ENCODE measurements at places on chromosomes 13 and 19.

DNA sequence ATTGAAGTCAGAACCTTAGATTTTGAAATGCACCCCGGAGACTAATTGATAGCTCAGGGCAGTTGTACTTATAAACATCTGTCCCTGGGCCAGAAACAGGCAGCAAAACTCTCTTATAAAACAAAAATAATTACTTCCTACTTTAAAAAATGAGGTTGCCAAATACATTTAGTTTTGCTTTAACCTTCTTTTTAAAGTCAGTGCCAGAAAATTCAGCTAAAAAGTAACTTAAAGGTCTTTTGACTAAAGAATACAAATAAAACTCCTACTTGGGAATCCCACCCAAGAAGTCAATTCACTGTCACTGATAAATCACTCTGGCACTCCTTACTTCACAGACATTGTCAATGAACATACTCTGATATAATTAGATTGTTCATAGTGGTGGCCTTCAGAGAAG is 60.7 kb downstream of the DOCK9 start:
- no peak for DNase-seq

GRCh38 chr19:54506079-54506478 is 3.4 kb downstream of the LAIR2 start:
- DNase-seq: no peak

DNA sequence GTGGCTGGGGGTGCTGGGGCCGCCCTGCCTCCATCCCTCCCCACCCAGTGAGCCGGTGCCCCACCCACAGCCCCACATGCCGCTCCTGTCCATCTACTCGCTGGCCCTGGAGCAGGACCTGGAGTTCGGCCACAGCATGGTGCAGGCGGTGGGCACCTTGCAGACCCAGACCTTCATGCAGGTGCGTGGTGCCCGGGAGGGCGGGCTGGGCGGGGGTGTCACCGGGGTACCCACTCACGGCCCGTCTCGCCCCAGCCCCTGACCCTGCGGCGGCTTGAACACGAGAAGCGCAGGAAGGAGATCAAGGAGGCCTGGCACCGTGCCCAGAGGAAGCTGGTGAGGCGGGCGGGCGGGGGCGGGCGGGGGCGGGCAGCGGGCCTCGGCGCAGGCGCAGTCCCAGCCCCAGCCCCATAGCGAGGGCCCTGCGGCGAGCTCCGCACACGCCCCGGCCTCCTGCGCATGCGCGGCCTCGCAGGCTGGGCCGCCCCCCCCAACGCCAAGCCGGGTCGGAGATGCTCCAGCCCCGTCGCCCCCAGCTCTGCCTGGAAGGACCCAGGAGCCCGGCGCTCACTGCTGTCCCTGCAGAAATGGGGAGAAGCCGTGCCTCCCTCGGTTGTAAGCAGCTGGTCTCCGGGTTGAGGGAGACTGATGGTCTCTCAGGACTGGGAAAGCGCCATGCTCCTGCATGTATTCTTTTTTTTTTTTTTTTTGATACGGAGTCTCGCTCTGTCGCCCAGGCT is 7.7 kb downstream of the ARHGAP45 start:
- peak; percentile 97 for DNase-seq

DNA sequence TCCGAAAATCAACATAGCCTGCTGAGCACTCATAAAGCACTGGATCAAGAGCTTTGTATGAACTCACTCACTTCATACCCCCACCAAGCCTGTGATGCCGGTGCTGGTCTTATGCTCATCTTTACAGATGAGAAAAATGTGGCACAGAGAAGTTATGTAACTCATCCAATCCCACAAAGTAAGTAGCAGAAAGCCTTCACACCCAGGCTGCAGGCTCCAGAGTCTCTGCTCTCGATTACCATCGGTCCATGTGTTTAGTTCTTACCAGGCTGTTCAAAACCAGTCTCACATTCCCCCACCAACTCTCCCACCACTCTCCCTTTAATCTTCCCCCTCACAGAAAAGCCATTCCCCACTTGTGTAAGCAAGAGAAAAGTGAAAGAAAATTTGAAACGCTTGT is 276.0 kb downstream of the DNAJC15 start:
- no peak for DNase-seq

GRCh38 chr19:35380450-35381124 is 9.7 kb downstream of the GPR42 start:
- DNase-seq: no peak

DNA sequence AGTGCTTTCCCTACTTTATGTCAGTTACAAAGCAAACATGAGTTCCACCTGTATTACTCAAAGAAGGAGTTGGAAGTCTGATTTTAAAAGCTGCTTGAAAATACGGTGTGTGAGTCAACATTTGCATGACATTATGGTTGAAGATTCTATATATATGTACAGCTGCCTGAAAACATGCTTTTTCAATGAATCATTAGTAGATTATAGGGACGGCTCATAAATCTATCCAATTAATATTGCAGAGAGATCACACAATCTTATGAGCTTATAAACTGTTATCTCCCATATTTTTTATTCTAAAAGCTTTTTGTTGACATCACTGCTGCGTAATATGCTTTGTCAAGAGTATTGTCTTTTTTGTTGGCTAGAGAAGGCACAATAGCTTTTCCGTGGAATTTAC is 873.8 kb downstream of the SLITRK6 start:
- no peak for DNase-seq

DNA sequence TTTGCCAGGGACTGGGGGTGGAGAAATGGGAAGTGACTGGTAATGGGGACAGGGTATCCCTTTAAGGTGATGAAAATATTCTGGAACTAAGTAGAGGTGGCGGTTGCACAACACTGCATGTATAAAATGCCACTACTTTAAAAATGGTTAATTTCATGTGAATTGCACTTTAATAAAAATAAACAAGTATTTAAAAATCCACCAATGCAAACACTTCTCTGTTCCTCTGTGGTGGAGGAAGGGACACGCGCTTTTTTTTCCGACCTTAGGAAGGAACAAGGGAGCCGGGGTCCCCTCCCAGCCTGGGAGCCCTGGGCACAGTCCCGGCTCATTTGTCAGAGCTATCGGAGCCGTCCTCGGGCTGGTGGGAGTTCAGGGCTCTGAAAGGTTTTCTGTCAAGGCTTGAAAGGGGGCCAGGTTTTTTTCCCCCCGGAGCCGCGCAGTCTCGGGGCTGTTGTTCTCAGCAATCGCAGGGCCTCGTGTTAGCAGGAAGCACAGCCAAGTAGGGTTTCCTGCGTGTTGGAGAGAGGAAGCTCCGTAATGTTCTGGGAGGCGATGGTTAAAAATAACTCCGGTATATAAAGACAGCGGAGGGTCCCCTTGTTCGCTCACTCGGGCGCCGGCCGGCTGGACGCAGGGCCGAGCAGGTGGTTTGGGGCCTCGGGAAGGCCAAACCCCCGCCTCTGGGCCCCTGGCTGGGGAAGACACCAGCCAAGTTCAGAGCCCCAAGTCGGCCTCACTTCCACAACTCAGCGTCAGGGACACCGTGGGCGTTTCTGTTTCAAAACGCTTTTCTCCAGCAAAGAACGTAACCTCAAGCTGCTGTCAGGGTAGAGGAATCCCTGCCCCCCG is 41.2 kb upstream of the KLF2 start:
- DNase-seq: peak; percentile 77

DNA sequence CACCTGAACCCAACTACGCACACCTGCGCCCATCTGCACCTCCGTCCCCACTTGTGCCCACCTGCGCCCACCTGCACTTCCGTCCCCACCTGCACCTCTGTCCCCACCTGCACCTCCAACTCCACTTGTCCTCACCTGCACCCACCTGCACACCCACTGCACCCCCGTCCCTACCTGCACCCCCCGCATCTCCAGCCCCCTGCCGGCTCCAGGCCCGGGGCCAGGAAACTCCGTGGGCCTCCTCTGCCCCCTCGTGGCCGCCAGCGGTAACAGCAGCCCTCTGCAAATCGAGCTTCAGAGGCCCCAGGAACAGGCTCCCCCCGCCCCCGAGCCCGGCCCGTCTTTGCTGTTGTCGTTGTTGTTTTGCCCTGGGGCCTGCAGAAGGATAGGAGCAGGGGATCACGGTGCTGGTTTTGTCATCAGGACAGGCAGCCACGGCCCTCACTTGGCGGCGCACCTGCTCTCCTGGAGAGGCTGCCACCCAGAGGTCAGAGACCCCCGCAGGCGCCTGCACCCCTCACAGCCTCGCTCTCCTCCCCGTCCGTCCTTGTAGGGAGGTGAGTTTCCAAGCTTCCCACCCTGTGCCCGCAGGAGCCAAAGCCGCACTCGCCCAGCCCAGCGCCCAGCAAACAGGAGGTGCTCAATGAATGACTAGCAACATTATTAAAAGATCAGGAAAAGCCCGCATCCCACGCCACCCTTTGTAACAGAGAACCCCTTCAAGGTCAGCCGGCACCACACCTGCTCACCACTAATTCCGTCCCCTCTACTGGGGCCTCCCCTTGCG is 65.4 kb downstream of the GNG7 start:
- DNase-seq: peak; percentile 89

DNA sequence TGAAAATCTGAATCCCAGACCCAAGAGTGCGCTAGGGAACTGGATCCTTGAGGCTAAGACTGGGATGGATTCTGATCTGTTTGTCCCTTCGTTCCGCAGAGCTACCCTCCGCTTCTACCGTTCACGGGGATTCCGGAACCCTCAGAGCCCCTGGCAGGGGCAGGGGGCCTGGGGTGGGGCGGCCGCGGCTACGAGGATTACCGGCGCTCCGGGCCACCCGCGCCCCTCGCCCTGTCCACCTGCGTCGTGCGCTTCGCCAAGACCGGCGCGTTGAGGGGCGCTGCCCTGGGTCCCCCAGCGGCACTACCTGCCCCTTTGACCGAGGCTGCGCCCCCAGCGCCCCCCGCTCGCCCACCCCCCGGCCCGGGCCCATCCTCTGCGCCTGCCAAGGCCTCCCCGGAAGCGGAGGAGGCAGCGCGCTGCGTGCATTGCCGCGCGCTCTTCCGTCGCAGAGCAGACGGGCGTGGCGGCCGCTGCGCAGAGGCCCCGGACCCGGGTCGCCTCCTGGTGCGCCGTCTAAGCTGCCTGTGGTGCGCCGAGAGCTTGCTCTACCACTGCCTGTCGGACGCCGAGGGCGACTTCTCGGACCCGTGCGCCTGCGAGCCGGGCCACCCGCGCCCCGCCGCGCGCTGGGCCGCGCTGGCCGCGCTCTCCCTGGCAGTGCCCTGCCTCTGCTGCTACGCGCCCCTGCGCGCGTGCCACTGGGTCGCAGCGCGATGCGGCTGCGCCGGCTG is 7.1 kb downstream of the SPRED3 start:
- peak; percentile 68 for DNase-seq

DNA sequence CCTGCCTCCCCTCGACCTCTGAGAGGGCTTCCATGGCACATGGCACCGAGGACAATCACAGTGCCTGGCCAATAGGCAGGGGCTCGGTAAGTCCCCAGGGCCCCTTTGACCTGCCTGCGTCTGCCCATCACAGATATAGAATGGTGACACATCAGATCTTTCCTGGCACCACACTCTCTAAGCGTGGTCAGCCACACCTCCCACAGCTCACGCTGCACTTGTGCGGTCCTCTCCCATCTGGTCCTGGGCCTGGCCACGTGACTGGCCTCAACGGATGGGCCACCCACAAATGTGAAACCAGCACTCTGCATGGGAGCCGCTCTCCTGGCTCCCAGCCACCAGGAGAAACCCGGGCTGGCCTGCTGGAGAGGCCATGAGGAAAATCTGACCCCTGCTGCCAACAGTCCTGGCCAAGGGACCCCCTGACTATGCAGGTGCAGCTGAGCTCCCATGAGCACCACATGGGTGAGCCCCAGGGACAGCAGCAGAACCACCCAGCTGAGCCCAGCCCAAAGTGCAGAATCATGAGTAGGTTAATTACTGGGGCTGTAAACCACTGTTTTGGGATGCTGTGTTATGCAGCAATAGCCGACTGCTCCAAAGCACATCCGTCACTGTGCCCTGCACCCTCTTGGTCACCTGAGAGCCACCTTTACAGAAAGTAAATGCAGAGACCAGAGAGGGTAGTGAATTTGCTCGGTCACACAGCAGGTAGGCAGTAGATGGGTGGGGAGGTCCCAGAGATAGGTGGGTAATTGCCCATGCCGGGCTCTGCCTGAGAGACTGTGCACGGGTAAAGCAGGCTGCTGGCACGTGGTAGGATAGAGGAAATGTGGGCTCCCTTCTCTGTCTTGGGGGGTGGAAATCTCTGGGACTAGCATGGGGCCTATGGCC is 9.7 kb upstream of the MEF2B start:
- DNase-seq: no peak

GRCh38 chr13:105220063-105220462 is 1315.4 kb downstream of the EFNB2 start:
- no peak for DNase-seq

GRCh38 chr19:48591021-48591420 is 15.5 kb upstream of the SPACA4 start:
- no peak for DNase-seq

DNA sequence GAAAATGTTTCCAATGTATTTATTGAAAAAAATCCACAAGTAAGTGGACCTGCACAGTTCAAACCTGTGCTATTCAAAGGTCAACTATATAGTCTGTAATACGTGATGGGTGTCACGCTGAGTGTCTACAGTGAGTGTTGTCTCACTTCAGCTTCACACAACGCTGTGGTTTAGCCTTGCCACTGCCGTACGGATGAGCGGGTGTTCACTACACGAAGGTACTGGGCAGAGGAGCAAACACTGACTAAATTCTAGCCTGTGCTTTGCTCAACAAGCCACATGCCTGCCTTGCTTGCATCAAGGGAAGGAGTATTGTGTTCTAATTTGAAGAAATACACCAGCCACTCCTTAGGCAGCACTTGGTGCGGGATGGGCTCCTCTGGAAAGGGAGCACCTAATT is 3.4 kb upstream of the FFAR3 start:
- no peak for DNase-seq

GRCh38 chr19:53947624-53948023 is 15.1 kb upstream of the CACNG8 start:
- DNase-seq: no peak

DNA sequence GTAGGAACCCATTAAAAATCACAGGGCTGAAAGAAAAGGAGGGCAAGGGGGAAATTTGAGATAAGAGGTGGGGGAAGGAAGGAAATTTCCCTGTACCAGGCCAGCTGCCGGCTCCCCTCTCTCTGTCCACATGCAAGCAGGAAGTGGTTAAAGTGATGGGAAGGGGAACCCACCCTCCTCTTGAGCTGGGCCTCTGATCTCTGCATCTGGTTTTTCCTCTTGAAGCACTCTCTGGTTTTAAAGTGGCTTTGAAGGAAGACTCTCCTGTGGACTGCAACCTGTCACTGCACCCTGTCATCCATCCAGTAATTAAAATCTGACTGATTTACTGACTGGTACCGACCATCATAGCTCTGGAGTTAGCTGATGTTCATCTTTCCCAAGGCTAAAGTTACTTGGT is 239.6 kb downstream of the TSHZ3 start:
- no peak for DNase-seq

DNA sequence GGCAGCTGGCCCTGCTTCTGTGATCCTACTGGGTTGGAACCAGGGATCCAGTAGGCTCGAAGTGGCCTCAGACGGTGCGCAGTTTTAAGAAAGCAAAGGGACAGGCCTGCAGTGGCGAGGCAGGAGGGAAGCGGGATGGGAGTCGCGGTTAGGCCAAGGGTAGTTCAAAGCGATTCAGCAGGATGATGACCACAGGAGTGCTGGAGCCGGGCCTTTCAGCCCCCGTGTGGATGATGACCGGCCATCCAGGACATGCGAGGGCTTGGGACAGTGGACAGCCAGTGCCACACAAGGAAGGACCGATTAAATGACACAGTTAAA is 854 bp downstream of the RNASEH2B start:
- no peak for DNase-seq

- peak; percentile 81 for DNase-seq
Measured at GRCh38 chr19:11130824-11131455, 24.6 kb downstream of the SPC24 start.

- no peak for DNase-seq
Measured at GRCh38 chr19:42577016-42577415, 17.7 kb downstream of the CEACAM8 start.

Measured in GM20000 (cell line).